ENCODE measurements at places on chromosomes 5 and 9. TPM values are rescaled to one million over a fixed set of nuclear protein-coding genes. Genes with fewer than 3 reads are reported as not detected.

DNA sequence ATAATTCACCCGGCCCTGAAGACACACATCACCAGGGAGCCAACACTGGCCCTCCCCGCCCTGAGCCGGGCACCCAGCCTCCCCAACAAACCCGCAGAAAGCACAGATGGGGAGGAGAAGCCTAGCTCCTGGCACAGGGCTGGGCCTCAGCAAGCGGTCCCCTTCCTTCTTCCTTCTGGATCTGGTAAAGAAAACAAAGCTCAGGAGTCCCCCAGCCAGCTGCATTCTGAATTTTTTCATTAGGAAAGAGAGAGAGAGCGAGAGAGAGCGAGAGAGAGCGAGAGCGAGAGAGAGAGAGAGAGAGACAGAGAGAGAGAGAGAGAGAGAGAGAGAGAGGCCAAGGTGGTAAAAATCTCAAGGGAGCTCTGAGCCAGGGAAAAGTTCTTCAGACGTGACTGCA, 195.7 kb downstream of the CRB2 start:
- DNase-seq: no peak

DNA sequence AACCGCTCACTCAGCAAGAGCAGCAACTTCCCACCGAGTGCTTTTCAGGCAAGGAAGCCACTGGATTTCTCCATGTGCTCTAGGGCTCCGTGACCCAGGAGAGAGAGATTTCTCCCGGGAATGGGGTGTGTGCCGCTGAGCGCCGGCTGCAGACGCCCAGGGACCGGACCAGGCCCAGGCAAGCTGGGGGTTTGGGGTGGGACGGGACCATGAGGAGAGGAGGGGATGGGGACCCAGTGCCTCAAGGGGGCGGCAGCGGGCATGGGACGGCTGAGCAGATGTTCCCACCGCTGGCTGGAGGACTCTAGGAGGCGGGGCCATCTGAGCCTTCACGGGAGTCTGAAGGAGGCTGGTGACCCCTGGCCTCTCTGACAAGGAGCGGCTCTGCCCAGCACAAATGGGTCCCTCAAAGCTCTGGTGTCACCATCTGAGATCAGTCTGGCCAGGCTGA, 8.5 kb downstream of the LCN9 start:
- no peak for DNase-seq

GRCh38 chr5:155290937-155291336, 277.4 kb downstream of the KIF4B start:
- no peak for DNase-seq

GRCh38 chr5:170429014-170429413, 39.8 kb upstream of the KCNMB1 start:
- DNase-seq: no peak

DNA sequence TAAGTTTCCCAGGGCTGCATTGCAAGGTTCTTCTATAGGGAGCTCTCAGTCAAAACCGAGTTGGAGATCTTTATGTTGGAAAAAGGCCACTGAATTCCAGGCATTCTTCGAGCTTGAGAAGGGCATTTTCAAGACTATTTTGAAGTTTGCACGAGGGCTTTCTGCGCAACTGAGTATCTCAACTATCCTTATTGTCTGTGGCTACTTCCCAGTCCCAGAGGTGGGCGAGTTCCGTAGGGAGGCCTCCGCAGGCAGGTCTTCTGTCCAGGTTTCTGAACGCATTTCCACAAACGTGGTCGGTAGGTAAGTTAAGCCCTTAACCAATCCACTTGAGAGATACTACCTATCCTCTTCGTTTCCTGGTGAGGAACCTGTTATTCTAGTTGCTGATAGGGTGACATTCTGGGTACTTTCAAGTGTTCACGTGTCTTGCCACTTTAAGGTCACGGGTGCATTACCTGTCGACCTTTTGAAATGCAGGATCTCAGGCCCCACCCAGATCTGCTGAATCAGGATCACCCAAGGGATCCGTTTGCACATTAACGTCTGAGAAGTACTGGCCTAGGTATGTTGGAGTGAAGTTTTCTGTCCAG, 51.4 kb upstream of the TJP2 start:
- DNase-seq: no peak

DNA sequence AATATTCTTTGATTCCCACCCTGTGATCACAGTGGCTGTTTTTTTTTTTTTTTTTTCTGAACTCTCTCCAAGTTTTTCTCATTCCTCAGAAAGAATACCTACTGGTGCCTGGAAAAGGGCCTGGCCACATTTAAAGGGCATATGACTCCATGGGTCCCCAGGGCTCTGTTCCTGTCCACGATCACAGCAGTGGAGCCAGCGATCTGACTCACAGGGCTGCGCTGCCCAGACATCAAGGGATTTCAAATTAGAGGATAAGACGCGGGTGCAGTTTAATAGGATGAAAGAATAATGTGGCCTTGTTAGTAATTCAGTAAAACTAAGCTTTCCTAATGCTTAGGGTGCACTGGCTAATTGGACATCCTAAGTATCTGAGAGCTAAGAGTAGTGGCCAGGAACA, 175.1 kb upstream of the MSX2 start:
- no peak for DNase-seq

DNA sequence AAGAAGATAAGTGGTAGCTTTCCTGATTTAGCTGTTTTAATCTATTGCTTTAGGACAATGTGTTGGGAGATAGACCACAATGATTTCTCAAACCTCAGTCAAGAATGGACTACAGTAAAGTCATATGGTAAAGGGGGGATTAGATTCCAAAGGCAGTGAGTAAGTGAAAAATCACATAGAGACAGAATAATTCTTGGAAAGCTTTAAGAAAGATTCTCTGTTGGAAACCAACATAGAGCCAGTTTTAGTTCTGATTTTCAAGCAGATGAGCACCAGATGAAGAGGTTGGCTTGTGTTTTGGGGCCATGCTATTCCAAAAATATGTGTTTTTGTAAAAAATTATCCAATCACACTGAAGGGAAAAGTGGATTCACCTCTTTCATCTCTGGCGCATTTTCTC, 256.8 kb upstream of the RPS23 start:
- DNase-seq: no peak

GRCh38 chr5:82246960-82247574, 31.1 kb downstream of the RPS23 start:
- no peak for DNase-seq

DNA sequence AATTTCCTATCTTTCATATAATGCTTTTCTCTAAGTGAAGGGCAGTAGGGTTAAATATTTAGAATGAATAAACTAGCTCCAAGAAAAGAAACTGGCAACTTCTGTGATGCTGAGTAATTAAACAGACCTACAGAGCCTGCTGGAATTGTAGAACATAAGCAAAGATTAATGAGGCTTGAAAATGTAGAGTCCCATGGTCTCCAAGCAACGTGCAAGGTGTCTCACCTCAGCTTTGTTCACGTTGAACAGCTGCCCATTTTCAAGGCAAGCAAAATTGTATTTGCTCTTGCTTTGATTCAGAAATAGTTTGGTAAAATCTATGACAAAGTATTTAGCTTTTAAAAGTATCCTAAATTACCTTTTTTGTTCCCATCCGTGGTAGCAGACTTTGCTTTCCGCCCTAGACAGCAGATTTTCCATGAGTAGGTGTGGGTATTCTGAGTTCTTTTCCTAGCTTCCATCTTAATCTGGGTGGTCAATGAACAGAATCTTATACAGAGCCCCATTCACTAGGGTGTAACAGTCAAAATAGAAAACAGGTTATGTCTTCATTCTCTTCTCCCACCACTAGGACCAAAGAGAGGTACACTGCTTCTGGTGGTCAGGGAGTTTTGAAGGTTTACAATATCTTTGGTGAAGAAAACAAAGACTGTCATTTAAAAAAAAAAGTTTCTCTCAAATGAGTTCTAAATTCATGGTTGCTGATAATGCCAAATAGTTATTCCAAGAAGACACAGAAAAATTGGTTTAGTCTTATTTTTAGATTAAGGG, 52.1 kb upstream of the TYRP1 start:
- no peak for DNase-seq

- DNase-seq: no peak
These were observed 153.3 kb downstream of the EFNA5 start for GRCh38 chr5:107517185-107518033.

GRCh38 chr5:178227138-178227659, 5.4 kb downstream of the PHYKPL start:
- DNase-seq: peak; percentile 29

- DNase-seq: no peak
These were observed 1.2 kb downstream of the HOMER1 start for GRCh38 chr5:79512471-79513307.

GRCh38 chr9:113919382-113919781, 43.3 kb downstream of the ZNF618 start:
- no peak for DNase-seq

- no peak for DNase-seq
These were observed 9.2 kb downstream of the POMT1 start for GRCh38 chr9:131511880-131512279.

GRCh38 chr9:109121232-109121796, 1.6 kb upstream of the TMEM245 start:
- no peak for DNase-seq

DNA sequence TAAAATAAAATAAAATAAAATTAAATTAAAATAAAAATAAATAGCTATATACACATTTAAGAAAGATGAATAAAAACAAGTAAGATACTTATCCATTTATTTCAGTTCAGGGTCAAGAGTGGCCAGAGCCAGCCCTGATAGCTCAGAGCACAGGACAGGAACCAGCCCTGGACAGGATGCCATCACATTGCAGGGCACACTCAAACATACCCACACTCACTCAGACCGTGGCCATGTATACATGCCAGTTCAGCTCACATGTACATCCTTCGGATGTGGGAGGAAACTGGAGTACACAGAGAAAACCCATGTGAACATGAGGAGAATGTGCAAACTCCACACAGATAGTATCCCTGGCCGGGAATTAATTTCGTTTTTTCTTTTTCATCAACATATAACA, 21.8 kb downstream of the NDUFS4 start:
- no peak for DNase-seq

GRCh38 chr9:132364068-132364467, 9.3 kb upstream of the SETX start:
- no peak for DNase-seq

- no peak for DNase-seq
These were observed 95.2 kb upstream of the PHF24 start for GRCh38 chr9:34862836-34863235.

DNA sequence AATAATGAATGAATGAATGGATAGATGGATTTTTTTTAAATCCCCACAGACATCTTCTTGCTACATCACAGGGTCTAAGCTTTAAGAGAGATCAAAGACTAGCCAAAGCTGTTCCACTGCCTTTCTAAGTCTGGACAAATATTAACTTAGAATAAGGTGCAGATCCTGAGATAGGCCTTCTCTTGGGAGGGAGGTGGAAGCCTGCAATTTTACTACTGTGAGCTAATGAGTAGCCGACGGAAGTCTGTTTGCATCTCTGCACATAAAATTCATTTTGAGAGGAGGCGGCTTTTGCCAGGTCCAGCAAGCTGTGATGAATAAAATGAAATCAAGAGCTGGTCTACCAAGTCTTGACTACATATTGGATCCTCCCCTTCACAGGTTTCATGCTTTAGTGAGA, 484.9 kb downstream of the TMEM38B start:
- DNase-seq: no peak

DNA sequence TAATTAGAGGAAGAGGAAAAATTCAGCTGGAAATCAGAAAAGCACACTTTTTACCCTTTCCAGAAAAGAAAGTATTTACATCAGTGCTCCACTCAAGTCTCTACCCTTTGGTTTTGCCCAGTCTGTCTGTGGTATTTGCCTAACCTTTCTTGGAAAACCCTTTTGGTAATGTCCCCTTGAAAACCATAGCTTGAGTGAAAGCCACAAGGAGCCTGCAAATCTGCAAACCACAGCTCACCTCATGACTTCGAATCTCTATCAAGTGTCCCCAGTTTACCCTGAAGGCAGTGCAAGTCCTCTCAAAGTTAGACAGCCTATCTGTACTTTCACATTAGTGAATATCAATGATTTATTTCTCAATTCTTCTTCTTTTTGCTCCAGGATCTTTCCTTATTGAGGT, 162.1 kb upstream of the TSLP start:
- DNase-seq: no peak

- no peak for DNase-seq
These were observed 566.5 kb downstream of the LRRC70 start for GRCh38 chr5:63145167-63145566.

- DNase-seq: peak; percentile 88
These were observed 99.0 kb upstream of the SLC1A3 start for GRCh38 chr5:36507332-36507952.

- no peak for DNase-seq
These were observed 6.0 kb downstream of the WDR5 start for GRCh38 chr9:134141906-134142305.

DNA sequence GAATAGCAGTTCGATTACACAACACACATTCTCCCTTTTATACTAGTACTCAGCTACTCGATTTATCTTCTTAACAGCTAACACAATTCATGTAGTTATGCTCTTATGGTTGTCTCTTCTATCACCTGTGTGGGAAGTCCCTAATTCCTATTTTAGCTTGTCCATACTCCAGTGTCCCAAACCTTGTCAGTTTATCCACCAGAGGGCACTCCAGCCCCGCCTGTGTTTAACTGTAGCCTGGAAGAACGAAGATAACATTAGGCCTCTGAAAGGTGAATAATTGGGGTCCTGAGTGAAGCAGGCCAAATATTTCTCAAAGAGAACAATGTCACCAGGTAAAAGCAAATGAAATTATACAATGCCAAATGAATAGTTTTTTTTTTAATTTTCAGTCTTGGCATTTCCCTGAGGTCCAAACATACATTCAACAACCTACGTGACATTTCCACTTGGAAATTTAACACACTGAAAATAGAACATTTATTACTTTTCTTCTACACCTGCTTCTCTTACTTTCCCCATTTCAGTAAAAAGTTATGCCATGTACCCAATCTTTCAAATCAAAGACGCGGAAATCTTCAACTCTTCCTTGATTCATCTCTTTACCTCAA, 560.7 kb downstream of the HTR1A start:
- DNase-seq: peak; percentile 58

GRCh38 chr9:88927510-88927909, 63.8 kb upstream of the S1PR3 start:
- no peak for DNase-seq

DNA sequence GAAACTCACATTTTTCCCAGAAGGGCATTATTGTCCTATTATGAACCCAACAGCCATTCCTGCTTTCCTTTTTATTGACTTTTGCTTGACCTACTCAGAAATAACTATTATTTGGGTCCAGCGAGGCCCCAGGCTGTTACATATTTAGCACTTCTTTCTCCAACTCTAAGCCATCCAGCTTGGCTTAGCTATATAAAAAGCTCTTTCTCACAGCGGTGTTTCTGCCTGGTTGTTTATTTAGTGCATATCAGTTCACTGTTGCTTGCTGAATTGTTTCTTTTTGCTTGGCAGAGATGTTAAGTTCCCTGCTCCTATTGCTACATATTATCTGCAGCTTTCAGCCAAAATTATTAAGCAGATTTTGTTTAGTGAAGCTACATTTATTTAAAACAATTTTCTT, 1156.8 kb upstream of the SEMA6A start:
- DNase-seq: no peak

CXXC5 gene
- total RNA-seq: 28.3 TPM

PTCH1 gene
- total RNA-seq: 32.1 TPM

LRRC19 gene
- 120 TPM for total RNA-seq

PDE4D gene
- total RNA-seq: 137 TPM

ACTBL2 gene
- not detected for total RNA-seq
